ENCODE measurements at places on chromosomes 4 and X. TPM values are rescaled to one million over a fixed set of nuclear protein-coding genes. Genes with fewer than 3 reads are reported as not detected.

Gene CXXC4
- total RNA-seq: 0.17 TPM

Gene SMIM10
- total RNA-seq: 1.0 TPM

Gene HADH
- 90.2 TPM for total RNA-seq

Gene IL9R
- total RNA-seq: not detected

Gene SSX2B
- total RNA-seq: not detected

Gene MAGEA12
- total RNA-seq: not detected

Gene CLNK
- total RNA-seq: not detected

DNA sequence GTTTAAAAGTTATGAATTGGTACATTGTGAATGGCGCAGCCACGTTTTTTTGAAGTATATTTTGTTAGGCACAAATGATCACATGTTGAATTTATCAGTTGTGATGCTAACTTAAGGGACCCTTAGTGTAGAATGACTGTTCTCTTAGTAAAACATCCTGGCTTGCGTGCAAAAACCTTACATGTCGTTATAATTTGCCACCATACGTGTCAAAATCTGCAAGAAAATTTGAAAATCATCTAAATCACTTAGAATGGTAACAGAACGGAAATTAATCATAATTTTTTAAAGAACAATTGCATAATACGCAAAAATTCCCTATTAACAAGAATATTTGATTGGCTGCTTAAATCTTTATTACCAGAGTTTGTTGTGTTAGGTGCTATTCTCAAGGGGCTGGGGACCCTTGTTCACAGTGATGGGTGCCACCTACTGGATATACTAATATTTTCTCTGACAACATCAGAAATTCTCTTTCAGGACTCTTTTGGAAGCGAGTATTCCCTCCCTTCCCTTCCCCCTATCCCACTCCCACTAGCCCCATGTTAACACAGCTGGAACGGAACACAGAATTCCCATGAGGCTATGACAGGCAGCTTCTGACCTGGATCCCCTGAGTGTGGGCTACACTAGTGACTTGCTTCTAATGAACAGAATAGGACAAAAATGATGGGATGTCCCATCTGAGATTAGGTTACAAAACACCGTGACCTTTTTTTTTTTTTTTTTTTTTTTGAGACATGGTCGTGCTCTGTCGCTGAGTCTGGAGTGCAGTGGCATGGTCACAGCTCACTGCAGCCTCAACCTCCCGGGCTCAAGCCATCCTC, 71.8 kb downstream of the SUPT20HL2 start:
- DNase-seq: peak; percentile 11

- no peak for DNase-seq
Measured at GRCh38 chr4:1825326-1825725, 30.6 kb downstream of the LETM1 start.

GRCh38 chr4:138804711-138805110, 210.9 kb upstream of the NOCT start:
- no peak for DNase-seq

DNA sequence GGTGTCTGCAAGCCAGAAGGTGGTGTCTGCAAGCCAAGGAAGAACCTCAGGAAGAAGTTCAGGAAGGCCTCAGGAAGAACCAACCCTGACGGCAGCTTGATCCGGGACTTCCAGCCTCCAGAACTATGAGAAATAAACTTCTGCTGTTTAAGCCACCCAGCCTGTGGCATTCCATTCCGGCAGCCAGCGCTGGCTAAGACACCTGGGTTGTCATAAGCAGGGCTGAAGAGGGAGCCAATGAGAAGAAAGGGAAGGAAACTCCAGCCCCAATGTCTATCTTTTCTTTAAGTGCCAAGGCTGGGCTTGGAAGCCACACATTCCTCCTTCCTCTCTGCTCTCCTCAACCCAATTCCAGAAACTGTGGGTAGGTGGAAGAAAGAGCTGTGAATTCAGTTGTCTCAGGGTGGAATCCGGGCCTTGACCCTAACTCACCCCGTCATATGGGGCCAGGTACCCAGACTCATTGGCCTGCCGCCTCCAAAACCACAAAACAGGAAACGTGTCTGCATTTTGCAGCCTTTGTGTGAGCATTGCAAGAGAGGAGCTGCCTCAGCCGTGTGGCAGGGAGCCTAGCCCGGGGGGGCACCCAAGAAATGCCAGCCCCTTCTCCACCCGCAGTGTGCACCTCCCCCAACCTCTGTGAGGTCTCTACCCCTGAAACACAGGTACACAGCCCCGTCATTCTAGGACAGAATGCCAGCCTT, 26.8 kb downstream of the CRMP1 start:
- no peak for DNase-seq

DNA sequence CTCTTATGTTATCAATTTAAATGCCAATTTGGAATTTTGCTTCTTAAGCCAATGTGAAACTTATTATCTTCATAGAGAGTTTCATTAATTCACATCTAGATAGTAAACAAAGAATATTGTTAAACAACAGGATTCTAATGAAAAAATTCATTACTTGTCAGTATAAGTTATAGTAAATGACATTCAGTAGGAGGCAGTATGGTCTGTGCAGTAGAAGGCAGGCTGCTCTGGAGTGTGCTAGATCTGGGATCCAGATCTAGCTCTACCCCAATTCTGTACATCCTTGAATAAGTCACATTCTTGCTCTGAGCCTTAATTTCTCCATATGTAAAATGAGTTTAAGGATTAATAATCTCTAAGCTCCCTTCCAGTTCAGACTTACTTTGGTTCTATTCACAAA, 202.7 kb upstream of the POU3F4 start:
- no peak for DNase-seq

DNA sequence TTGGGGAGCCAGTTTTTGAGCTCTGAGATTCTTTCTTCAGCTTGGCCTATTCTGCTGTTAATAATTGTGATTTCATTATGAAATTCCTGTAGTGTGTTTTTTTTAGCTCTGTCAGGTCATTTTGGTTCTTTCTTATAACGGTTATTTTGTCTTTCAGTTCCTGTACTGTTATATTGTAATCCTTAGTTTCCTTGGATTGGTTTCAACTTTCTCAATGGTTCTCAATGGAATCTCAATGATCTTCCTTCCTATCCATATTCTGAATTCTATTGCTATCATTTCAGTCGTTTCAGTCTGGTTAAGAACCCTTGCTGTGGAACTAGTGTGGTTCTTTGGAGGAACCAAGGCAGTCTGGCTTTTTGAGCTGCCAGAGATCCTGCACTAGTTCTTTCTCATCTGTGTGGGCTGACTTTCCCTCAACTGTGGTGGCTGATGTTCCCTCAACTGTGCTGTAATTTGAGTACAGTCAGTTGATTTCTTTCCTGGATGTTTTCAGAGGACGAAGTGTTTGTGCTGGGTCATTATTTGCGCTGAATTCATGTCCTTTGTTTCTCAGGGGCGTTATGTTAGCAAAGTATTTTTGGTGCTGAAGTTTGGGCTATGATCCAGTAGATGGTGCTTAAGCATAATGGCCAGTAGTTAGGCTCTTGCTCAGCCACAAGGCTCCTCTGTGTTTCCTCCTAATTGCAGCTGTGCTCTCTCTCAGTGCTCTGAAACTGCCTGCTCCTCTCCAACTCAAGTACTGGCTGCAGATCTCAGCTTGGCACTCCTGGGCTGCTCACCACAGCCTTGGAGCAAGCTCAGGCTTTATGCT, 27.5 kb downstream of the ENPEP start:
- DNase-seq: peak; percentile 41

DNA sequence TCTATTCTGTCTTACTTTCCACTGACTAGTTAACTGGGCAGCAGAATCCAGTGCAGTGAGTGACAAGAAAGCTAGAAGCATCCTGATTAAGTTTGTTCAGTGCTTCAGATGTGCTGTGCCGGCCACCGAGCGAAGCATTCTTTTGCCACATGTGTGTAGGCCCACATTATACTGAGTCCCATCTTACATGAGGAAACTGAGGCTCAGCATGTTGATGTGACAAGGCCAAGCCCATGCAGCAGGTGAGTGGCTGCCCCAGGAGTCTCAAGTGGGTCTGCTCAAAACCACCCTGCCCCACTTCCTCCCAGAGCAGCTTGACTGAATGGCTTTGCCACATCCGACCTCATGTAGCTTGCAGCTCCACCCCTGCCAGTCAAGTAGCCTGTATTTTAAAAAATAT, 50.5 kb downstream of the RHOH start:
- DNase-seq: no peak

DNA sequence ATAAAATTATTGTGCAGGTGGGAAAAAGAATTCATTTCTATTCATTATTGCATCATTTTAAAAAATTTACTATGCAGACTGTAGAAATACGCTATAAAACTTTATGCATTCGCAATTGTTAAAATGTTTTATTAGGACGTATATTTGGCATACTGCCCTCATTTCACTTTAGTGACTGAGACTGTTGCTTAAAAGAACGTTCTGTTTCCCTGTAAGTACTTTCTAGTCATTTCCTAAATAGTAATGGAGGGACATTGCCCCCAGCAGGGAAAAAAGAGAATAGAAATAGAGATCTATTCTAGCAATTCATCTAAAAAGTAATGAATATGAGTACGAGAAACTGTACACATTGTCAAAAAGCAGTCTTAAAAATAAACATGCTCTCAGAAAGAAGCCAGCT, 1295.8 kb upstream of the TENM3 start:
- no peak for DNase-seq

DNA sequence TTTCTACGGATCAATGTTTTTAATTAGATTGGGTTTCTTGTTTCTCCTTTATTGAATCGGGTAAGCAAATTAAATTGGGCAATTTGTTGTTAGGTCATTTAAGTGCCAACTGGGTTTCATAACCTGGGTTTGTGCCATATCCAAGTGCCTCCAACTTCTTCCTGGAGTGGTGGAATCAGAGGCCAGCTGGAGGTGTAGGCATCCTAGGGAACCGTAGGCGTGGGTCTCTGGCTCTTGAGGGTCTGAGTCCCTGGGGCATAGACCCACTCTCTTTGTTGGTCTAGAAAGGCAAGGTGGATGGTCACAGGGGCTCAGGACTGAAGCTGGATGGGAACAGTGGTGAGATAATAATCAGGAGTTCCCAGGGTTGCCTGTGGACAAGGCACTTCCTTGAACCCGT, 18.3 kb downstream of the CNGA2 start:
- no peak for DNase-seq

- DNase-seq: no peak
Measured at GRCh38 chr4:96833831-96834230, 993.9 kb downstream of the PDHA2 start.

DNA sequence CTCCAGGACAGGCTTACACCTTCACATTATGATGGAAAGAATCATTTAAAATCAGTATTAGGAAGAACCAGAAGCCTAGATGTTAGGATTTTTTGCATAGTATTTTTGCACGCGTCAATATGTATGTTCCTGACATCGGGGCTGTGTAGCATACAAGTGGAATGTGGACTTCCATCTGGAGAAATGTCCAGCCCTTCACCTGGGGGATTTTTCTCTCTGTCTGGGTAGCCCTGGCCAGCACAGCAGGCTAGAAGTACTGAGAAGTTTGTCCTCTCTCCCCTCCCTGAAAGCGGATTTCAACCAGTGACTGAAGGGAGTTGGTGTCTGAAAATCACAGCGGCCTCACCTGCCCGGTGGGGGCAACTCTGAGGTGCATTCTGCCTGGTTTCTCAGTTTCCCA, 10.4 kb upstream of the KLHL8 start:
- no peak for DNase-seq

GRCh38 chr4:25223802-25224375, 9.9 kb upstream of the PI4K2B start:
- DNase-seq: no peak

DNA sequence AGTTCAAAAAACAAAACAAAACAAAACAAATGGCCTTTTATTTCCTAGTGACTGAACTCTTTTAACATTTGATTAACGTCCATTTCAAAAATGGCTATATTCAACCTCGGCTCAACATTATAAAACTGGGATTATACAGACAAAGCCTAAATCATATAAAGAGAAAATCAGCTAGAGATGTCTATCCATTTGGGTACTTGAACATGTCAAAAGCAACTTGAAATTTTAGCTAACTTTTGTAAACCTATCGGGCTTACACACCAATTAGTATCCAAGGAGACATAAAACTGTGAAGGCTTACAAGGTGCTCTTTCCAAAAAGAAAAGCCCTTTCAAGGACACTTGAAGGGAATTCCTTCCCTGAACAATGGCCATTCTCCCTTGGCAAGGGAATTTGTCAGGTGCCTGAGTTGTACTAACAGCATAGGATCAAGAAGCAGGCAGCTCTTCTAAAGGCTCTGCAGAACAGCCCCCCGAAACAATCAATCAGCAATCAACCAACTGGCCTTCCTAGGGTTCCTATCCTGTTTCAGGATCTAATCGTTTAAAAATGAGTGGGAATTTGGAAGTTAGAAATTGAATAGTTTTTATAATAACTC, 633.7 kb upstream of the HTR2C start:
- no peak for DNase-seq

- no peak for DNase-seq
Measured at GRCh38 chr4:74873545-74874301, 59.2 kb upstream of the PARM1 start.

DNA sequence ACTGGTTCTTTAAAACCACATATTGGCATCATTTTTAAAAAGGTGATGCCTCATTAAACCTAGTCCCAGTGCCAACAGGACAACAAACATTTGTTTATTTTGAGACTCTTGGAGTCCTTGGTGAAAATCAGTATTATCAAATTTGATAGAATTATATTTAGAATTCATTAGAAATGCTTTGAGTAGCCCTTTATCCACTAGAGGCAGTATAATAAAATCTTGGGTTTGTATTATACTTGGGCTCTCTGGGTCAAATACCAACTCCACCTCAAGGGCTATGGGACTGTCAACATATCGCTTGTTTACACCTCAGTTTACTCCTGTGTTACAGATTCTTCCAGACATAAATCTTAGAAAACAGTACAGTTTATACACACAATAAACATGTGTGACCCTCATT, 335.7 kb upstream of the FSTL5 start:
- no peak for DNase-seq

DNA sequence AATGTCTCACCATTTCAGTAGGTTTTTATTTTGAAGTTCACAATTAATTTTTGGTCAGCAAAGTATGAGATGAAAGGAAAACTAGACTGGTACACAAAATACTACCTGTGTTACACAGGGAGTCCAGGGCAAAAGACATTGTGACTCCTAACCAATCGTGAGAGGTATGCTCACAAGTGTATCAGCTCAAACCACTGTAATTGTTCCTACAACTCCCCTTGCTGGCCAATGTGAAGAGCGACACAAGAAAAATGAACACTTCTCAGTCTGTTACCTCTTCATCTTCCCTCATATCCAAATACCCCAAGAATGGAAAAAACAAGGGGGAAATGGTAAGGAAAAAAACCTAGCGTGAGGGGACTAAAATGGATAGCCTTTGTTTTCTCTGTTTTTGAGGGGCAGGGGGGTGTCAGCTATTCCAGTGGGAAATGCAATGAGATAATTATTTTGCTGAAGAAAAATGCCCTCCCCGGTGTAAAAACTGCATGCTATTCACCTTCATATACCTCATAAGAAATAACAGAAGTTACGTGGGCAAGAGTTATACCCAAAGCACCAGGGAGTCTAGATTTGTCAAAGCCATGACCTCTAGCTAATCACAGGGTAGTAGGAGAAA, 30.6 kb upstream of the NSUN7 start:
- DNase-seq: no peak

DNA sequence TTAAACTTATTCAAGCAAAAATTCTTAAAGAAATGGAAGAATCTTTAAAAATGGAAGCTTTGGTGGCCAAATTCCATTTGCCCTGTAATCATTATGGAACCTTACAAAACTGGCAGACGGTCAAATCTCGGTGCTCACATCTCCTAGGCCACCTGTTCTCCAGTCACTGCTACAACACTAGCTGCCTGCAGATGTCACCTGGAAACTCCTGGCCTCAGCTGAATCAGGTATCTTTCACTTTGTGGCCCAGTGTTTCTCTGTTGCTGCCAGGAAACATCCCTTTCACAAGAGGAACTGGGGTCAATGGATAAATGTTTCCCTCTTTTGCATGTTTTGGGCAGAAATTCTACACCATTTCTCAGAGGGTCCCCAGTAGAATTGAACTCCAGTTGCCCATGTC, 4.2 kb upstream of the CXCL3 start:
- no peak for DNase-seq
